H4 (cell line): ENCODE measurements at places on chromosomes 11 and 22. TPM values are rescaled to one million over a fixed set of nuclear protein-coding genes. Genes with fewer than 3 reads are reported as not detected.

- DNase-seq, result no peak
Measured at GRCh38 chr22:33896154-33896553, 24.1 kb downstream of the LARGE1 start.

DNA sequence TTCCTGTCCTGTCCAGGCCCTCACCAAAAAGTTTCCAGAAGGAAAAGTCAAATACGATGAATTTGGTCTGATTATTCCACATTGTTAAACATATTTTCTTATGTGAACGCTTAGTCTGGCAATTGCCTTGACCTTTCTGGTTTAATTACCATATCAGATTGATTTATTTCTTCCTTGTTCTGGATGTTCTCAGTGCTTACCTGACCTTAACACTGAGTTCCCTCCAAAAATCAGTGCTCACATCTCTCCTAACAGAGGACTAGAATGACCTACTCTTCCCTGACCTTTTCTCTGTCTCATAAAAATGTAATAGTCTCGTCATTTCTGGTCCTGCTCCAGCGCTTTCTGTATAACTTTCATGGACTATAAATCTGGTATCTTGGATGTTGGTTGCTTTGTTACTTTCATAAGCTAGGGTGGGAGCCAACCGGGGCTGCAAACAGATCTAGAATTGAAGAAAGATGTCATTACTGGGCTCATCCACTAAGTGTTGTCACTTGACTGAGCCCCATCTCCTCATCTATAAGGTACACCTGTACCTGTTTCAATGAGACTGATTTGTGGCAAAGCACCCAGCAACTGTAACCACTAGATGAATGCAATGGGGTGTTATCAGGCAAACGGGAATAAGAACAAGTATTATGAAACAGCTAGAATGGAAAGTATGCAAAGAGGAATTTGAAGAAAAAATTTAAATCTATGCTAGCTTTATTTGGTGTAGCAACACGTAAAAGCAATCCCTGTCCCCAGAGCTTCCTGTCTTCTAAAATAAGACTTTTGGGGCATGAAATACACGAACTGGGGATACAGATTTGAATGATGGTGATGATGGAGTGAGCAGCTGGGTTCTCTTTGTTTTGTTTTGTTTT is 2.4 kb downstream of the FADS2 start:
- no peak for DNase-seq

- DNase-seq, result no peak
Measured at GRCh38 chr11:86079421-86079820, 10.5 kb upstream of the PICALM start.

- no peak for DNase-seq
Measured at GRCh38 chr22:48178536-48178935, 1416.1 kb downstream of the TBC1D22A start.

DNA sequence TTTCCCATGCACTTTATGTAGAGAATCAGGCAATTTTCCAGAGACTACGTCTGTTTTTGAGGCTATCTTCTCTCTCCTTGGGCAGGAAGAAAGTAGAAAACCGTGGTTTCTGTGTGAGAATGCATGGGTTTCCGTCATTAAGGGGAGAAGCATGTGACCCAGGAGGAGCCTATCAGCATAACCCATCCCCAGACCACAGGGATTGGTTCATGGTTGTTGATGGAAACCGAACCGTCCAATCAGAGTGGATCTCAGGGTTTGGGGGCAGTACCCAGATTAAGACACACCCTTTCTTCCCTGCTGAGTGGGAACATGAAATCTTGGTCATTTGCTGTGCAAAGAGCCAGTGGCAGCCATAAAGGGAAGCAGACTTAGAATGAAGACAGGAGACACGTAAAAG is 517.8 kb downstream of the MN1 start:
- no peak for DNase-seq

The ABTB2 gene
- 1.2 and 3.2 TPM in 2 replicates for total RNA-seq
